Cardiac fibroblast (primary cell): ENCODE measurements at places on chromosomes 3 and 15.
A peak's percentile ranks its signal among the peaks of the same experiment; 100 is the strongest.

DNA sequence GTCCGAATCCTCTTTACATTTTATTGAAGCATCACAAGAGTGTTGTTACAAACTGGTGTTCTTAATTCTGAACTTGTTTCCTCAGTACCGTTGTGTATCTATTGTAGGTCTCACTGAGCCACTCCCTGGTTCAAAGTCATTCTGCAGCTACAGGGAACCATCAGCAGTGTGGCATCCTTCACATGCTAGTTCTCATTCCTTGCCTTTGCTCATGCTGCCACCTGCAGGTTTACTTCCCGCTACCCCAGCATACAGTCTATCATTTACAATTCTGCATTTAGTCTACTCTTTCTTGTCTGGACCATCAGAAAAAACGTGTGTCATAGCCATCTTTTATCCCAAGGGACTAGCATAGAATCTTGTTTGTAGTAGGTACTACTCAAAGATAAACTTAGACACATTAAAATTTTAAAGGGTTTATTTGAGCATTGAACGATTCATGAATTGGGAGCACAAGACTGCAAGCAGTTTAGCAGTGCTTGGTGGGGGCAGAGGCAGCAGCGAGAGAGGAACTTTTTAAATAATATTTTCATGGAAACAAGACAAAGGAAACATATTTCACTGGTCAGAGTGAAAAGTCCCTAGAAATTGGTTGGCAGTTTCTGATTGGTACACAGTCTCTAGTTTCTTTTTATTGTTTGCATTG lies 402.1 kb downstream of the CADM2 start:
- peak; percentile 16 for DNase-seq

- DNase-seq = no peak
Observed at GRCh38 chr3:133967992-133968892, 61.5 kb downstream of the SLCO2A1 start.

GRCh38 chr3:140736863-140737460 lies 59.1 kb downstream of the TRIM42 start:
- DNase-seq = peak; percentile 54

DNA sequence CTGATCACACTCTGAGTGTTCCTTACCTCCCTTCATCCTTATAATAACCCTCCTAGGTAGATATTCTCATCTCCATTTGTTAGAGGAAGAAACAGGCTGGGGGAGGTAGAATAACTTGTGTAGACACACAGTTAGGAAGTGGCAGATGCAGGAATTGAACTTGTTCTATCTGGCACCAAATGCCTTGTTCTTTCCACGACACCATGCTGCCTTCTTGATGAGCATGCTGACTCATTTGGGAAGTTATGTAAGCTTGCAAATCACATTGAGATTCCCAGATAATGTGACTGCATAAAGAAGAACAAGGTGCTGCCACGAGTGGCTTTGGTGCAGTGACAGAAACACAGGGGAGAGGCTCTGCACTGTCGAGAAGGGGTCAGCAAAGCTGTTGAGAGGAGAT lies 27.5 kb upstream of the NDUFB4 start:
- DNase-seq = peak; percentile 46

- peak; percentile 89 for DNase-seq
Observed at GRCh38 chr3:172673210-172673679, 37.6 kb downstream of the NCEH1 start.

- DNase-seq = peak; percentile 37
Observed at GRCh38 chr3:126083511-126083912, 412 bp downstream of the SLC41A3 start.

DNA sequence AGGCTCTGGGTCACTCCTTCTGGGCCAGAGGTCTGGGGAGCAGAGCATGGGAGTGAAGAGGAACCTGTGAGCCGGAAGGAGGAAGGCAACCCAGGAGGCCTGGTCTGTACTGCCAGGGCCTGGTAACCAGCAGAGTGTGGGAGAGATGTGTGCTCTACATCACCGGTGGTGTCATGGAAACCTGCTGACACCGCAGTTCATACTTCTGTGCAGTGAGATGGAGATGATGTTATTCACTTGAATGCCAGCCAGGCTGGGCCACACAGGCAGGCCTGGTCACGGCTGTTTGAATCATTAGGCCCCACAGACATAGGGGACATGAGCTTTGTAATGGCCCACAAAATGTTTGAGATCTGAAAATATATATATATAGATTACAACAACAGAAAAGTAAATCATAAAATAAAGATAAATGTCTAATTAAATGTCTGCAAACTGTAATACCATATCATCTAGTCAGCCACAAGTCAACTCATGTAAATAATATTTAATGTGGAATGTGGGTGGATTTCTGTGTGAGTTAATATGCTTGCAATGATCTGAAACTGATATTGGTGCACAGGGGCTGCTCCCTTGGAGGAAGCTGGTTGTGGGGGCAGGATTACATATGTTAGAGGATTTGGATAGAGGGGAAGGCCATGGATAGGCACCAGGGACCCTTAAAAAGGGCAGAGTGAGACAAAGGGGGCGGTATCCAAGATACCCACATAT lies 108.5 kb upstream of the PFN2 start:
- peak; percentile 89 for DNase-seq

- DNase-seq = no peak
Observed at GRCh38 chr15:57288926-57289580, 87.3 kb upstream of the CGNL1 start.

DNA sequence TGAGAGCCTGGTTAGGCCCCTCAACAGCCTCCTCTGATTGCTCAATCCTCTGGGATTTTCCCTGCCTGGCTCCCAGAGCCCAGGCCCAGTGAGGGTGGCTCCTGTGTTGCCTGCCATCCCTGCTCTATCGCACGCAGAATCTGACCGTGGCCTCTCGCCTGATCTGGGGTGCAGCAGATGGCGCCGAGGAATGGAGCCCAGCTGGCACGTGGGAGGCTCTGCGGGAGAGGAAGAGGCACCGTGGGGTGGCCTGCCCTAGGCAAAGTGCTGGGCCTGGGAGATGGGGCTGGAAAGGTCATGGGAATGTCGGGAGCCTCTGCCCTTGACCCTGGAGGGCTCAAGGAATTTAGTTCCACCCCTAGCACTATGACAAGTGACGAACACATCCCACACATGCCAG lies 10.3 kb downstream of the SV2B start:
- no peak for DNase-seq

GRCh38 chr15:74547616-74548015 lies 6.6 kb downstream of the ARID3B start:
- DNase-seq = no peak

- no peak for DNase-seq
Observed at GRCh38 chr3:116833202-116833601, 123.6 kb downstream of the TUSC7 start.

- no peak for DNase-seq
Observed at GRCh38 chr3:140955645-140956044, 14.0 kb downstream of the SLC25A36 start.

- no peak for DNase-seq
Observed at GRCh38 chr3:37223576-37223975, 49.2 kb upstream of the LRRFIP2 start.

DNA sequence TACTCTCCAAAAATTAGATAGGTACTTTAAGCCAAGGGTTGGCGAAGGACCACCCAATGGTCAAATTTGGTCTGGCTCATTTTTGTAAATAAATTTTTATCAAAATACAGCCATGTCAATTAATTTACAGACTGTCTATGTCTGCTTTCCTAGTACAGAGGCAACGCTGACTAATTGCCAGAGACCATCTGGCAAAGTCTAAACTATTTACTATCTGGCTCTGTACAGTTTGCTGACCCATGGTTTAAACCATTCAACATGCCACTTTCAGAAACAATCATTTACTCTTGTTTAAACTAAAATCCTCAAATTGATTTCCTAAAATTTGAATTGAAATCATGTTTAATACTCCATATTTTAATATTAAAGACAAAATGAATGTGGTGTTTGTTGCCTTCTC lies 25.9 kb downstream of the CBLB start:
- DNase-seq = peak; percentile 38

DNA sequence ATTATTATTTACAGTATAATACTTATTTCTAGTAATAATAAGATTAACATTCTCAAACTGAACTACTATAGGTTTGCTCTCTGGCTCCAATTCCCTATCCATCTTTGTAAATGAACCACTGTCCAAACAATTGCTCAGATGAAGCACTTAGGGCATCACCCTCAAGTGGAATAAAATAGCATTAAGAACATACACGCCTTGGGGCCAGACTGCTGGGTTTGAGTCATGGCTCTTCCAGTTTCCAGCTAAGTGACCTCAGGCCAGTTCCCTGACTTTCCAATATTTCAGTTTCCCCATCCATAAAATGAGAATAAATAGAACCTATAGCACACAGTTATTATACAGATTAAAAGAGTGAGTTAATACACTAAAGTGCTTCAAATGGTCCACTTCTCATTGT lies 507.2 kb downstream of the MAGI1 start:
- no peak for DNase-seq

DNA sequence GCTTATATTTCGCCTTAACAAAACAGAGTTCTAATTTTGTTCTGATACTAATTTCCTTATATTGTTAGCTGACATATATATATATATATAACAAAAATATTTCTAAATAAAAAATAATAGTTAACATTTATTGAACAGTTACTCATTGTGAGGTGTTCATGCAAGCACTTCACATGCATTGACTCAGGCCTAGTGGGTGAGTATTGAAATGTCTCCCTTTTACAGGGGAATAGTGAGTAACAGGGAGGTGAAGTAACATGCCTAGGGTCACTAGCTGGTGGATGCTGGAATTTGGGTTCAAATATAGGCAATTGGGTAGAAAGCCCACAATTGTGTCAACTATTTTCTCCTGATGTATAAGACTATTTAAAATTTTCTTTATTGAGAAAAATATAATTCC lies 102.6 kb upstream of the ZPLD1 start:
- DNase-seq = no peak

DNA sequence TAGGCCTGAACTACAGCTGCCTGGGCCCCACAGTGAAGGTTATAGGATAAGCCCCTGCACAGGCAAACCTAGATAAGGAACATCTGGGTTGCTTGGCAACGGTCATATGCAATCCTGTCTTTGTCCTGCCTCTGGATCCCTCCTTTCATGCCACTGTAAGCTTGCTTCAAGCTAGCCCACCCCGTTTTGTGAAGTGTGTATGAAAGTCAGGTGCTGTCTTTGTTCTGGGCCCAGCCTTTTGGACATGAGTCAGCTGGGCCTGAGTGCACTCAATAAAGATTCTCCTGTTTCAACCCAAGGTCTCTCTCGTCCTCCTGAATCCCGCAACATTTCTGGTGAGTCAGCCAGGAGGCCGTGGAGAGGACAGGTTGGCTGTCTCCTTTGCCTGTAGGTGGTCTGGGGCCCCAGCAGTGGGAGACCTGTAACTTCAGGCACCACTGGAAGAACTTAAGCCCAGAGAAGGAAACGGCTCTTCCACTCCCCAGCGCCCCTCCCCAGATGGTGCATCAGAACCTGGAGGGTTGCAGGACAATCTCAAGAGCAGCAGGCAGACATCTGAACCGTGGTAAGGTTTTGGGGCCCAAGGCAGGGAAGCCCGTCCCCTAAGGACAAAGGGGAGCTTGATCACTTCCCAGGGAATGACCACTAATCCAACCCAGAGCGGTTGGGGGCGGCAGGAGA lies 8.3 kb upstream of the SLC9C1 start:
- no peak for DNase-seq

DNA sequence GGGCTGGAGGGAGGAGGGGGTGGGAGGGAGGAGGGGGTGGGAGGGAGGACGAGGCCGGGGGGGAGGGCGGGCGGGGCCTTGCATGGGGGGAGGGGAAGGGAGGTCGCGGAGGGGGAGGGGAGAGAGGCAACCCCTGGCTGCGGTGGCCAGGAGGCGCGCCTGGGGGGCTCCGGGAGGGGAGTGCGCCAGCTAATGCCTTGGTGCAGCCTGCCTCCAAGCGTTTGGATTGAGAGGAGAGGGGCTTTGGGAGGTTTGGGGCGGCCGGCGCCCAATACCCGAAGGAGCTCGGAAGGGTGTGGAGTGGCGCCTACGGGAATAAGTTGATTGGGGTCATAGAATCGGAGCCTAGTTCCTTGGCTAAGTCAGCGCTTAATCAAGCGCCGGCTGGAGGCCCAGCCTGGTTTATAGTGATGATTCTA lies 557 bp downstream of the TFG start:
- DNase-seq = peak; percentile 46

DNA sequence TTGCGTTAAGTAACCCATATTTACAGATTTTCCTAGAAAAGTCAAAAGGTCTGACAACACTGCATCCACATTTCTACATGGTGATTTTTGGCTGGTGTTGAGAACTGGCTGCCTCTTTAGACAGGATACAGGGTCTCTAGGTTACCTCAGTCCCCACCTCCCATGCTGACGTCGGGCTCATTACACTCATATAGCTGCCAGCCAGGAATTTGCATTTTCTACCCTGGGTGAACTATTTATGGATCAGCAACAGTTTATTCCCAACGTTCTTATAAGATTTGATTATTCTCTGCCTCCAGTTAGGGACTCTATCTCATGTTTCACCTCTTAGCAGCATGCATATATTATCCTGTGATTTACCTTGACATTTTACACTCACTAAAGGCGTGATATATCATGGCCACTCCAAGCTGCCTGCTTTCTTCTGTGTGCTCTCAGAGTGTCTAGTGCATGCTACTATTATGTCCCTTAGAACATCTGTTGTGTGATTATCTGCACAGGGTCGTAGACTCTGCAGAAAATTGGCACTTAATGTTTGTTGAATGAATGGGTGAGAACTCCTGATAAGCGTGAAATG lies 49.0 kb downstream of the CLDN11 start:
- DNase-seq = no peak

- DNase-seq = peak; percentile 99
Observed at GRCh38 chr3:107987036-107987939, 103.5 kb downstream of the CD47 start.

DNA sequence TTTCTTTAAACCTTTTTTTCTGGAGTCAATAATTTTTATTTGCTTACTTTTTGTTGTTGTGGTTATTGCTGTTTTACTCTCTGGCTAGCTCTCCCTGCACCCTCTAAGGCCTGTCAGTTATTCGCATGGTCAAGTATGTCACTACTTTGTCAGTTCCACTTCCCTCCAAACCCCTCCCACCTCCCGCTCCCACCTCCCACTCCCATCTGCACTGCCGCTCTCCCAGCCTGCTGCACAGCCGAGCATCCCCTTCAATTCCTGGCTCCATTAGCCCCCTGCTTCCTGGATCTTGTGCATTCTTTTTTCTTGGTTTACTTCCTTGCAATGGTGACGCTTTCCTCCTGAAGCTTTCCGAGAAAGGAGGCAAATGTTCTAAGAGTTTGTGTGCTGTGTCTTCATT lies 218.0 kb downstream of the XXYLT1 start:
- no peak for DNase-seq

DNA sequence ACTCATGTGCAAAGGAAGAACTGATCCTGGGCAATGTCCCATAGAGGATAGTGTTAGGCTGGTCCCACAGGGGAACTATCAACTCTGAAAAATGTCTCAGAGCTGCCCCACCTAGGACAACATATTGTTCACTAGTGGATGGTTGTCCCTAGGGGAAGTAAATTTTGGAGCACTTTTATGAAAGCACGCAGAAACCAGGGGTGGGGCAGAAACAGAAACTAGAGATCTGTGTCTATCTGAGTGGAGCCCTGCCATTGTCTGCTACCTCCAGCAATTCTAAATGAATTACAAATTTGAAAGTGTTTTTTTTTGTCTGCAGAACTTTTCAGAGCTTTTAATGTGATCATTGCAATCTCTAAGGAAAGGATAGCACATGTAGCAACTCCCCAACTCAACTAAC lies 357.1 kb upstream of the PROK2 start:
- DNase-seq = no peak

GRCh38 chr3:8784676-8785435 lies 15.4 kb upstream of the OXTR start:
- DNase-seq = no peak

GRCh38 chr15:68271854-68272471 lies 5.6 kb upstream of the FEM1B start:
- peak; percentile 50 for DNase-seq
